Hematopoietic multipotent progenitor cell treated with erythropoietin and hydrocortisone succinate and interleukin-3 and kit ligand, for 4 days (in vitro differentiated cells): ENCODE measurements at places on chromosomes 16 and 17.

- no peak for DNase-seq
Observed at GRCh38 chr16:51085271-51085670, 65.8 kb downstream of the SALL1 start.

GRCh38 chr16:50610331-50611262, 62.4 kb downstream of the NKD1 start:
- no peak for DNase-seq

DNA sequence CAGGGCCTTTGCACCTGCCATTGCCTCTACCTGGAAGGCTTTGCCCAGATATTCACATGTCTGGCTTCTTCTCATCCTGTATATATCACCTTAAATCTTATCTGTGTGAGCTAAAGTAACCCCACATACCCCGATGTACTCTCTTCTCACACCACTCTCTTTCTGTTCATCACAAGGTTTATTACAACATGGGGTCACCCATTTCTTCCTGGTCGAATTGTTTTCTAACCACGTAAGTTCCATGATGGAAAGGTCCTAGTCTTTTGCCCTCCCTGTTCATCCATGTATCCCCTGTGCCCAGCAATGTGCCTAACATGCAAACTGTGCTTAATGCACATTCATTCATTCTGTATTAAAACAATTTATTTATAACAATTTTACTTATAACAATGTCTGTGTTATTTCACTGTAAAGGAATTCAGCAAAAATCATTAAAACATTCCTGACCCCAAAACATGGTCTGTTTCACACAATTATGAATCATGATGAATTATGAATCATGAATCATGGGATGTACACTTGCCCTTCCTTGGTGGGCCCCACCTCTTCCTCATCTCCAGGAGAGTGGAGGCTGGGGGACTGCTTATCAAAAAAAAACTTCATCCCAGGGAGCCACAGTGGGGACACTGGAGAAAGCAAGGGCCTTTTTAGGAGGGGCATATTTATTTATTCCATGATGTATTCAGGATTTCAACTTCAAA, 336.4 kb downstream of the GRIN2A start:
- DNase-seq = no peak

DNA sequence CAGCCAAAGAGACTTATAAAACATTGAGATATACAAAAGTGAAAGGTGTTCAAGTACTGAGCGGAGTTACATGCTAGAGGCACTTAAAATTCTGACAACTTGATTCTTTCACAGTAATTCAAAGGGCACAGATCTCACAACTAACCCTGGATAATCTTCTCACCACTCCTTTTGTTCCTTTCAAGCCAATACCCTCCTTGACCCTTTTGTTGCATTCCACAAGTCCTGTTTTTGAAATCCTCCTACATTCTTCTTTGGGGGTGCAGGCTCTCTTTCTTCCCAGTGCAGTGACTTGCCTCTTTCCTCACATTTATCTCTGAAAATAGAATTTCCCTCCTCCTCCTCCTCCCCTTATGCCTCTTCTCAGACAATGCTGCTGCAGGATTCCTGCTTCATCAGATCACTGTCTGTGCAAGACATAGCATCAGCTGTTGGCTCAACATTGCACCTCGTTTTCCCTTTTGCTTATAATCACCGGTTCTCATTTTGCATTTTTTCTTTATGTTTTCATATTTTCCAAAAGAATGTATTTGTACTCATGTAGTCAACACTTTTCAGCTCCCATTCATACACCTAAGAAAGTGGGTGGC, 199.3 kb downstream of the CDH8 start:
- DNase-seq = no peak

- peak; percentile 62 for DNase-seq
Observed at GRCh38 chr17:75970011-75970523, 8.9 kb downstream of the ACOX1 start.

GRCh38 chr16:86962913-86963312, 354.3 kb downstream of the C16orf95 start:
- no peak for DNase-seq

DNA sequence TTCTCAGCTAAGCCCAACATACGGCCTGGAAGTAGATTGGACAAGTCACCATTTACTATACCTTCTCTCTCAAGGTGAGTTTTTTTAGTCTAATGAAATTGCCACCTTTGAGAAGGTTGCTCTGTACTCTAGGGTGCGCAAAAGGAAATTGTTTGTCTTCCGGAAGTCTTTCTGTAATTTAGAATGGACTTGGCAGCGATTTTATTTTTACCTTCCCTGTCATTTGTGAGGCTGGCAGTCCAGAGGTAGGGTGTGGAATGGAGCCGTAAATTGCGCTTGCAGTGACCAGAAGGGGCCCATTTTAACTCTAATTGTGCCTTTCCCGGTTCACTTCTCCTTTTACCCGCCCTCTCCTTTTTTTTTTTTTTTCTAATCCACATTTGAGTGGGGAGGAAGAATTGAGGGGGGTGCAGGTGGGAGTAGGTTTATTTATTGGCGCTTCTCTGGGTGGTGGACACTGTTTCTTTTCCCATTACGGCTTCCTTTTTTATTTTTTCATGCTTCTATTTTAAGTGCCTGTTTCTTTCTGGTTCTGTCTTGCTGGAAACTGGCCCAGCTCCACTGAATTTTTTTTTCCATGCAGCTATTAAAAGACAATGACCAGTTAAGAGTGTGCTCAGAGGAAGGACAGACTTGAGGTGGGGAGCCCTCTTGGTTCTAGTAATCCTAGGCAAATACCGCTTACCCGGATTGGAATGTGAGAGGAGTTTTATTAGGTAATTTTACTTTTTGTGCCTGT, 89.7 kb upstream of the CLEC18A start:
- DNase-seq = no peak

DNA sequence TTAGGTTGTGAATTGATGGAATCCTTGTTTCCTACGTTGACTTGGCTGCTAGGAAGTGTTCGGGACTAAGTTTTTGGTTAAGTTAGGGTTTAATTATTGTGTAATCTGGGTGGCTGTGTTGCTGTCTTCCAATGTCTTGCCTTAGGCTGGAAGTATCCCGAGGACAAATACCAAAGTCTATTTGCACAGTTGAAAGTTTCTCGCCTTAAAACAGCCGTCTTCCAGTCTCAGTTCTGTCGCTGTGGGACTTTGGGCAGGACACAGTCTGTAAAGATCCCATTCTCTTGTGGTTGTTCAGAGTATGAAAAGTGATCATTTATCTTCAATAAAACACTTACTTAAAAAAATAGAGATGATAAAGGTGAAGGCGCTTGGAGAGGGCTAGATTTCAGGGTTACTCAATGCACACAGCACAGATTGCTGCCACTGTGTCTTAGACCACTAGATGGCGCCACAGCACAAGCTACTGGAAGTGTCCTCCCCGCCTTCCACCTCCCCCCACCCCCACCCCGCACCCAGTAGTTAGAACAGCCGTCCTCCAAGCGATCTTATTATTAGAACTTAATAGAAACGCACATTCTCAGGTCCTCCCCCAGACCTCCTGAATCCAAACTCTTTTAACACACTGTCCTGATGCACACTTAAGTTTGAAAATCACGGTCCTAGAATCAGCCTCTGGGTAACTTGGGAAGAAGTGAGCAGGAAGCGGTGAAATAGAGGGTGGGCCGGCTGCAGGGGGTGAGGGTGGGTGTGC, 45.8 kb downstream of the AKAP1 start:
- DNase-seq = peak; percentile 87

DNA sequence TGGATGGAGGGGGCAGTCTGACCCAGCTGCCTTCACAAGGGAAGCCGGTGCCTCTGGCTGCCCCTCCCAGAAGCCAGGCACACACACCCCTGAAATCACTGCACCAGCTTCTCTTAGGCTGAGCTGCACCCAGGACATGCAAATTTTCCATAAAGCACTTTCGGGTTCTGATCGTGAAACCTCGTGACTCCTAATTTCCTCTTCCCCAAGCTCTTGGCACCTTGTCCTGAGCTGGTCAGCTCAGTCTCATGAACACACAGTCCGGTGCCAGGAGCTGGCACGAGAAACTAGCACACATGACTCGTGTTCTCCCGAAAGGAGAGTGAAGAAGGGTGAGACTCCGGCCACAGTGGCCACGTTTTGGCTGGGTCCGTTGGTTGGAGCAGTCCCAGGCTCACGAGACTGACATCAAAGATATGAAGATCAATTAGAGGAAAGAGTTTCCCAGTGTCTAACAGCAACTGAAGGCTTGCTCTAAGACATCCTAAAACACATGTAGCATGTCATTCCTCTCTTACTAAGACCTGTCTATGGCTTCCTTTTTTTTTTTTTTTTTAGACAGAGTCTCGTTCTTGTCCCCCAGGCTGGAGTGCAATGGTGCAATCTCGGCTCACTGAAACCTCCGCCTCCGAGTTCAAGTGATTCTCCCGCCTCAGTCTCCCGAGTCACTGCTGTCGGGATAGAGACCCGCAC, 9.2 kb upstream of the ABR start:
- no peak for DNase-seq

- DNase-seq = no peak
Observed at GRCh38 chr16:13958474-13958873, 38.5 kb downstream of the ERCC4 start.

- DNase-seq = no peak
Observed at GRCh38 chr17:66115246-66115645, 76.7 kb downstream of the CEP112 start.

DNA sequence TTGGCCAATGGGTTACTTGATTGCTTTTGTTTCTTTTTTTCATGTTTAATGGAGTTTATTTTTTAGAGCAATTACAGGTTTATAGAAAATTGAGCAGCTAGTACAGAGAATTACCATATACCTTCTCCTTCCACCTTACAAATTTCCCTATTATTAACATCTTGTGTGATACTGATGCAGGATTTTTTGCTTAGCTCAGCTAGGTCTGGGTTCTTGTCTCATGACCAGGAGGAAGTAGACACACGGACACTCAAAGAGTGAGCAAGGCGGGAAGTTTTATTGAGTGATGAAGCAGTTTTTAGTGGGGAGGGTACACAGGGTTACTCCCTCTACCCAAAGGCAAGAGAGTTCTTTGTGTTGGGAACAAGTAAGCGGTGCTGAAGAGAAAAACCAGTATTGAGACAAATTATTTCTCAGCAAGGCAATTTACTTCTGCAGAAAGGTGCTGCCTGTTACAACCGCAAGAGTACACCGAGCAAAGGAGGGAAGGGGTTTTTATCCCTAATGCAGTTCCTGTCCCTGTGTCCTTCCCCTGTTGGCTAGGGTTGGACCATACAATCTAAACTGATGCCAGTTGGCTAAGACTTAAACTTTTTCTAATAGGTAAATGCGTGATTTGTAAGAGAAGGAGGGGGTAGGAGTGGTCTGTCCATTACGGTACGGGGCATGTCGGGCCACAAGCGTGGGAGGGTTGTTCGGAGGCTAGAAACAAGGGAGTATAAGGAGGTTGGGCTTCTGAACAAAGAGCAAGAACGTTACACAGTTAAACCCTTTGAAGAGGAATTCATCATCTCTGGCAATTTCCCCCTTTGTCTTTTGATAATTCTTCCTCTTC, 26.9 kb downstream of the SEC14L1 start:
- DNase-seq = peak; percentile 32
